Stimulated activated CD4-positive, alpha-beta T cell treated with anti-CD3 and anti-CD28 coated beads, Interleukin-12 subunit alpha, Interleukin-12 subunit beta, amount 100 ng/mL, for 4 hours (primary cell): ENCODE measurements at places on chromosomes 6 and 20.

DNA sequence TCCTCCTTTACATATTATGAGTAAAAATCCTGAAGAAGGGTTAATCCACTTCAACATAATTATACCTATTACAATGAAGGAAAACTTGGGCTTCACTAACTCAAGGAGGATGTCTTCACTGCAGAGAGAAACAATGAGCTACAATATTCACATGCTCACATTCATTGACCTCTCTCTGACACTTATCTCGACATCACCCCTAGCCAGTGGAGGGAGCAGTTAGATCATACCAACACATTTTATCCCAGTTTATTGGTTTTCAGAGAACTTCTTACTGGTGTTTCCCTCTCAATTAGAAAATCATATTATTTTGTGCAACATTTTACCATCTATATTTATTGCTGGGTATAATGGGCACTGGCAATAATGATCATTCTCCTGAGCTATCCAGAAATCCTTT lies 646.5 kb downstream of the TENT5A start:
- DNase-seq = no peak

- peak; percentile 1 for DNase-seq
Measured at GRCh38 chr6:141562186-141562811, 570.4 kb upstream of the GJE1 start.

GRCh38 chr6:32956176-32956575 lies 3.3 kb upstream of the HLA-DMA start:
- DNase-seq = no peak

DNA sequence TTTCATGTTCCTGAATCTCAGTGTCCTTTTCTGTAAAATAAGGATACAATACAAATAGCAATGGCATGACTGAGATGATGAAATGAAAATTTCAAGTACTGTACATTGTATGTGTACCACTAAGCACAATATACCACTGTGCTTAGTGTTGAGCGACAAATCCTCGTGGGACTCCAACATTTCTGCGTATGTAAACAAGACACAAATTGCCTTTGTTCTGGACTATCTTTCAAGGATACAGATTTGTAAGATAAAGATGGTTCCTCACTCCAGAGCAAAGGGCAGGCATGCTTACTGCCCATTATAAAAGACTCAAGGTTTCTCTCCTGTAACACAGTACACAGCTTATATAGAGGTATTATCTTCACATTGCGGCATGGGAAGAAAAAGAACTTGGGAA lies 6.0 kb downstream of the RARS2 start:
- DNase-seq = no peak

GRCh38 chr6:5497896-5498578 lies 236.7 kb downstream of the FARS2 start:
- no peak for DNase-seq

- peak; percentile 42 for DNase-seq
Measured at GRCh38 chr6:21914121-21914973, 320.8 kb downstream of the SOX4 start.

GRCh38 chr20:43564993-43565757 lies 6.3 kb downstream of the SGK2 start:
- no peak for DNase-seq

DNA sequence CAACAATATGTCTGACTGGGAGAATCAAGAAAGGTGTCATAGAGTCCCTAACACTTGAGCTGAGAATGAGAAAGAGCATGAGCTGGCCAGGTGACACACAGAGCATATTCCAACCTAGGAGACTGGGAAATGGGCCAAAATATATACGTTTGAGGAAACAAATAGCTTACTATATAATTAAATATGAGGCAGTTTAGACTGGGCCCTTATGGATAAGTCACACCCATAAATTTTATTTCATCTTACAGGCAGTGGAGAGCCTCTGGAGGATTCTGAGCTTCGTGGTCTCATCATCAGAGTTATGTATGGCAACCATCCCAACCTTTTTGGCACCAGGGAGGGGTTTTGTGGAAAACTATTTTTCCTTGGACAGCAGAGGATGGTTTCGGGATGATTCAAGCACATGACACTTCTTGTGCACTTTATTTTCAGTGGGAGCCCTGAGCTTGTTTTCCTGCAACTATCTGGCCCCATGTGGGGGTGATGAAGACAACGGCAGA lies 12.9 kb upstream of the NQO2 start:
- DNase-seq = no peak

DNA sequence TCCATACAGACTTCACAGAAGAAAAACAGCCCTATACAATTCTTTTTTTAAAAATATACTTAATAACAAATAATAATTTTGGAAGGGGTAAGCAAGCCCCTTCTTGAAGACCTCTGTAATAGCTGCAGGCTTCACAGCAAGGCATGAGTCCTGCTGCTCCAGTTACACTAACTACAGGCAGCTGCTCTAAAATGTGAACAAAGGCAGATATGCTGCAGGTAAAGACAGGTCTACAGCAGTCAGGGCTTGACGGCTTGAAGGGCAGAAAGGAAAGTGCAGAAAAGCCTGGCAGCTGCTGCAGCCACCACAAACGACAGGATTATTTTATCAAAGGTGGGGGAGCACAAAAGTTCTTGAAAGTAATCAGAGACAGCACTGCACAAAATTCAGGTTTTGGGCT lies 11.3 kb downstream of the FAXC start:
- no peak for DNase-seq

DNA sequence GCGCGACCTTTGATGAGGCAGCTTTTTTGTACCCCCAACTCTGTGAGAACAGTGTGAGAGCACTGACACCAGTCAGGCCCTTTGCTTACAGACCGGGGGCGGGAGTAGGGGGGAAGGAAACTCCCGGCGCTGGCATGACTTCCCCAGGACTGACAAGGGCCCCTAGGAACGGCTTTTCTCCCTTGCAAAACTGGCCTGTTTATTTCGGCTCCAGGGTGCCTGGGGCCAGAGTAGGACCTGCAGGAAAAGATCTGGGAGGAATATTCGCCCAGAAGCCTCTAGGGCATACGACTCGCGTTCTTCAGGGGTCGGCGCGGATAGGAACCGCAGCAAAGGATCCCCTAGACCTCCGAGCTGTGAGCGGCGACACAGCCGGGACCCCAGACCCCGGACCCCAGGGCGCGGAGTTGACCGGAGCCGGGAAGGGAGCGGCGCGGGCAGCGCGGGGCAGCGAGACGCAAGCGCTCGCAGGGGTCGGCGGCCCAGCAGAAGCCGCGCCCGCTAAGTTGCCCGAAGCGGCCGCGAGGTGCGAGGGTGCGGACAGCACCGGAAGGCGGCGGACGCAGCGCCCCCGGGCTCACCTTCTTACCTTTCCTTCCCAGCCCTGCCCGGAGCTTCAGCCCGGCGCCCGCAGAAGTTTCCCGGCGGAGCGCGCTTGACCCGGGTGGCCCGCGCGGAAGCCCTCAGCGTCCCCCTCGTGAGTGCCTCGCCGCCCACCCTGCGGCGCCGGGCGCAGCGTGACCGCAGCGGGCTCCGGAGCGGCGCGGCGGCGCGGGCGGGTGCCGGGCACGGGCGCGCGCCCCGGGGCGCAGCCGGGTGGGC lies at the start of gene POPDC3:
TSS of gene POPDC3 (minus strand) at position 771 of the 822 bp plus-strand sequence. CDS start 18,105 bp downstream, outside the sequence.
- no peak for DNase-seq

GRCh38 chr20:47233333-47234188 lies 122.9 kb downstream of the ZMYND8 start:
- no peak for DNase-seq

- no peak for DNase-seq
Measured at GRCh38 chr20:61699495-61700374, 365.9 kb downstream of the TAF4 start.

DNA sequence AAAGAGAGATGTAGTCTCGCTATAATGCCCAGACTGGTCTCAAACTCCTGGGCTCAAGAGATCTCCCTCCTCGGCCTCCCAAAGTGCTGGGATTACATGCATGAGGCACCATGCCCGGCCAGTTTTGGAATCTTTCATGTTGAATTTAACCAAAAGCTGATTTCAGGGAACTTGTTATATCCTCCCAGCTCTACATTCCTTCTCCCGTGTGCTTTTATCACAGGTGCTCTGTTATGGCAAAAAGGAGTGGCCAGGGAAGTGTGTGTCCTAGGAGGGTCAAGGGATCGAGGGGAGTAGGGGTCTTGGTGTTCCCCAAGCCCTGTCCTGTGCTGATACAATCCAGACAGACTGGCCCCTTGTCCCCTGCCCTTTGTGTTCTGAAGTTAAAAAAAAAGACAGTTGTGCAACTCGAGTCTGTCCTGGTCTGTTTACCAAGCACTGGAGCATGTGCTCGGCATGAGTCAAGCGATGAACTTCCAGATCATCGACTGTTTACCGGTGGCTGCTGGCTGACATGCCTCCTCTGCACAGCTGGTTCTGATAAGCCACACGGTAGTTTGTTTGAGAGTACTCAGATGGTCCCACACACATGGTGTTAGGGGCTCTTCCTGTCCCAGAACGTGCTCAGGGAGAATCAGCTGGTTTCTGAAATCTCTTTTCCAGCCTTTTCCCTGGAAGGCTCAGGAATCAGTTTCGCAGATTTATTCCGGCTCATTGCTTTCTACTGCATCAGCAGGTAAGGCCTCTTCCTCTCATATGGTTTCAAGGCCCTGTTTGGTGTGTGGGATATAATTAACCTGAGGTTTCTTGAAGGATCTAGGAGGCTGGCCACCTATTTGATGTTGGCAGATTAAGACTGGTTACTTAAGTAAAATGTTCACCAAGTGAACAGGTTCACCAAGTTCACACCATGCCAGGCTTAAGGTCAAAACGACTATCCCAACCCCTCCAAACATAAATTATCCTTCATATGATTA lies 52.6 kb upstream of the NAA20 start:
- DNase-seq = no peak

DNA sequence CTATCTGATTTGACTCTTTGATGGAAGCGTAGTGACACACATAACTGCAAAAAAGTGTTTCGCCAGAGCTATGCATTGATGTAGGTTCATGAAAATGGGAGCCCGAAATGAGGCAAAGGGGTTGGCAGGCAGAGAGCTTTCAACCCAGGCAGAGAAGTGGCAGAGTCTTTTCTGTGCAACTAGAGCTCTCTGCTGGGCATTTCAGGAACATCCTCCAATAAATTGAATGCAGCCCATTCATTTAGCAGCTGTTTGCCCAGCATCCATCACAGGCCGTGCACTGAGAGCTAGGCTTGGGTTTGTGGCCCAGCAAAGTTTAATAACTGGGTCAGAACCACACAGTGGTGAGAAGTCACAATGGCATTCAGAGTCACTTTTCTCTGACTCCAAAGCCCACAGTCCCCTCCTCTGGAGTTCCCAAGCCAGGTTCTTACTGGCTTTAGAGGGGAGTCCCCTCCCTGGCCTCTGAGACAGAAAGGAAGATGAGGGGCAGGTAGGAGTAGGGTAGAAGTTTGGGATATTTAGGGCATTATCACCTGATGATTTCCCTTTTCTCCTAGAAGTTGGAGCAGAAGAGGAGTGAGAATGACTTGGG lies 31.8 kb upstream of the ELMO2 start:
- no peak for DNase-seq

DNA sequence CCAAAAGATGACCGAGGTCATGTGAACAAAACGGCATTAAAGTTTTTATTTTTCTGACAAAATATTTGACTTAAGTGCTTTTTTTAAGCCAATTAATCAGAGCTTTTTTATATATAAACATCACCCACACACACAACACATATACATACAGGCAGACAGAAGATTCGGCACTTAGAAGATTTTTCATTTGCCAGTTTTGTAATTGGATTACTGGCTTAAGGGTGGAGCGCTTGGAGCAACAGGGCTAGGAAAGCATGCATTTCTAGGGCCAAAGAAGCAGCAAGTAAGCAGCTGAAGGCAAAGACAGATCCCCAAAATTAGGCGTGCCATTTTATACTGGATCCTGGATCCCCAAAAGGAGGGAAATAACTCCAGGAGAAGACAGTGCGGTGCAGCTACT lies 30.3 kb downstream of the SAMD5 start:
- DNase-seq = no peak

DNA sequence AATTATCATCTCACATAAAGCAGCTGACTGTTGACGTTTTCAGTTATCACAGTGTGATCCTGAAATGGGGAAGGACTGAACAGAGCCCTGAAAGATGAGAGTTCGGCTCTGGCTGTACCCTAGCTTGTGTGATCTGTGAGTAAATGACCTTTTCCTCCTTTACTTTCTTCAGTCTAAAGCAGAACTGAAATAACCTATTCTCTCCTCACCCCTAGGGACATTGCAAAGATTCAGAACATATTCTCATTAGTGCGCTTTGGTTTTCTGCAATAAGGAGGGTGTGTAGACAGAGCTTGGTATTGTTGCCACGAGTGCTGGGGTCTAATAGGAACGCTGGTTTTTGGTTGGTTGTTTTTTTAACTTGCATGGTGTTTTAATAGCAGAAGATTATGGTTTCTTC lies 16.7 kb downstream of the FARS2 start:
- no peak for DNase-seq

DNA sequence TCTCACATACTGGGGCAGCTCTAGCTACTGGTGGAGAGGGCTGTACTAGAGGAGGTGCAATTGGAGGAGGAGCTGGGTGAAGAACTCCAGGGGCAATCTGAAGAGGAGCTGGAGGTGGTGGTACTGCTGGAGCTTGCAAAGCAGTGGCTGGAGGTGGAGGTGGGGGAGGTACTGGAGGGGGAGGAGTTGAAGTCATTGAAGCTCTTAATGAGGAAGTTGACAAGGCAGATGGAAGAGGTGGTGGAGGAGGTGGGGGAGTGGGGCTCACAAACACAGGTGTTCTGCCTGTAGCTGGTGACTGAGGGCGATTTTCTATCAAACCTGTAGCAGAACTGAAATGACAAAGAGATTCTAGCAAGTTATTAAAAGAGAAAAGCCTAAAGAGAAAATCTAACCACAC lies 77.6 kb downstream of the WASF1 start:
- DNase-seq = no peak

DNA sequence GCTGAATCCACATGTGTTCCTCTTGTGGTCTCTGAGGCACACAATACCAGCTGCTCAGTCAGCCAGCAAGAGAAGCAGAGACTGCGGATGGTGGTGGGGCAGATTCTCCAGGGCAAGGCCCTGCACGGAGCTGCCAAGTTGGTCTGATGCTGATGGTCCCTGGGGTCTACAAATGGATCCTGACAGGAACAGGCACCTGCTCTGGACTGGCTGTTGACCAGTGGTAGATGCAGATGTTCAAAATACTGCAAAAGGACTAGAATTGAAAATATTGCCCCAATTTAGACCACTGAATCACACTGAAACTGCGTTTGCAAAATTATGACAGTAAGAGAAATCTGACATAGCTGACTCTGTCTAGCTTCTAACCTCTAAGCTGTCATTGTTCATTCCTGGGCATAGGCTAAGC lies 29.6 kb upstream of the TUBB2A start:
- no peak for DNase-seq

GRCh38 chr6:130843575-130844320 lies 16.5 kb downstream of the SMLR1 start:
- DNase-seq = no peak

GRCh38 chr6:71289039-71289801 lies 609 bp downstream of the OGFRL1 start:
- no peak for DNase-seq

GRCh38 chr6:140956571-140957369 lies 1176.0 kb upstream of the GJE1 start:
- no peak for DNase-seq
